Retinal pigment epithelial cell (primary cell): ENCODE measurements at places on chromosomes 7 and 10.

- DNase-seq = no peak
Measured at GRCh38 chr7:5005066-5005465, 40.6 kb upstream of the RBAK start.

- no peak for DNase-seq
Measured at GRCh38 chr7:128000048-128000447, 31.2 kb downstream of the LRRC4 start.

DNA sequence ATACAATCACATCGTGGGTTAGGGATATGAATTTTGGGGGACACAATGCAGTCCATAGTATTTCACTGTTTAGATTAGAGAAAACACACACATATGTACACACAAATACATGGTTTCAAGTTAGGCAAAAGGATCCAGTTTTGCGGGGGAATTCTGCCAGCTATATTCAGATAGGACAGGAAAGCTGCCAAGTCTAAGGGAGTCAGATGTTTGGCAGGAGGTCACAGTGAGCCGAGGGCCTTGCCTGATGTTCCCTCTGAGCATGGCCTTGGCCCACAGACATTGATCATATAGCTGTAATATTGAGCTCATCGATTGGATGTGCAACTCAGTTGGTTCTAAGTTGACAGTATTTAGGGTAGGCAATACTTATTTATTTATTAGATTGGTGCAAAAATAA lies 122.8 kb downstream of the ADRA2A start:
- DNase-seq = no peak

GRCh38 chr7:30896783-30897637 lies 14.6 kb upstream of the AQP1 start:
- DNase-seq = no peak

GRCh38 chr7:80488851-80489370 lies 23.0 kb downstream of the GNAT3 start:
- DNase-seq = no peak
